Cortex of kidney (tissue), 1 donor: ENCODE measurements at places on chromosomes 3 and 15.

GRCh38 chr3:23086331-23086730 is 116.8 kb upstream of the UBE2E2 start:
- no peak for DNase-seq

DNA sequence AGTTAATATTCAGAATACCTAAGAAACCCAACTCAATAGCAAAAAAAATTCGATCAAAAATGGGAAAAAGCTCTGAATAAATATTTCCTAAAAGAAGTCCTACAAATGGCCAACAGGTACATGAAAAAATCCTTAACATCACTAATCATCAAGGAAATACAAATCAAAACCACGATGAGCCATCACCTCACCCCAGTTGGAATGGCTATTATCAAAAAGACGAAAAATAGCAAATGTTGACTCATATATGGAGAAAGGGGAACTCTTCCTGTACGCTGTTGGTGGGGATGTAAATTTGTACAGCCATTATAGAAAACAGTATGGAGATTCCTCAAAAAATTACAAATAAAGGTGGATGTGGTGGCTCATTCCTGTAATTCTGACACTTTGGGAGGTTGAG is 29.6 kb upstream of the SGO1 start:
- DNase-seq: no peak

DNA sequence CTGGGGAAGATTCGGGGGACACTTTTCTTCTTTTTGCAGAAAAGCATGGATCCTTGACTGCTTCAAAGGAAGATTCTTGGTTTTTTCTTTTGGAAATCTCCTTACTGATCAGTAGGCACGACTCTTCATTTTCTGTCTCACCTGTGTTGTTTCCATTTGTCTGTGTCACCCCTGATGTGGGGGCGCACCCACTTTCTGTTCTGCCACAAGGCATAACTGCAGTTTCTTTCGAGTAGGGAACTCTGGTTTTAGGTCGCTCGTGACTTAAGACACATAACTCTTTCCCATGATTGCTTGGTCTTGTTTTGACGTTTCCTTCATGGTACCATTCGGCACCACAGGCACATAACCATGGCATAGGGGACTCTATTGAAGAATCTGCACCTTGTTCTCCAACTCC is 31.3 kb downstream of the RNF168 start:
- DNase-seq: no peak

DNA sequence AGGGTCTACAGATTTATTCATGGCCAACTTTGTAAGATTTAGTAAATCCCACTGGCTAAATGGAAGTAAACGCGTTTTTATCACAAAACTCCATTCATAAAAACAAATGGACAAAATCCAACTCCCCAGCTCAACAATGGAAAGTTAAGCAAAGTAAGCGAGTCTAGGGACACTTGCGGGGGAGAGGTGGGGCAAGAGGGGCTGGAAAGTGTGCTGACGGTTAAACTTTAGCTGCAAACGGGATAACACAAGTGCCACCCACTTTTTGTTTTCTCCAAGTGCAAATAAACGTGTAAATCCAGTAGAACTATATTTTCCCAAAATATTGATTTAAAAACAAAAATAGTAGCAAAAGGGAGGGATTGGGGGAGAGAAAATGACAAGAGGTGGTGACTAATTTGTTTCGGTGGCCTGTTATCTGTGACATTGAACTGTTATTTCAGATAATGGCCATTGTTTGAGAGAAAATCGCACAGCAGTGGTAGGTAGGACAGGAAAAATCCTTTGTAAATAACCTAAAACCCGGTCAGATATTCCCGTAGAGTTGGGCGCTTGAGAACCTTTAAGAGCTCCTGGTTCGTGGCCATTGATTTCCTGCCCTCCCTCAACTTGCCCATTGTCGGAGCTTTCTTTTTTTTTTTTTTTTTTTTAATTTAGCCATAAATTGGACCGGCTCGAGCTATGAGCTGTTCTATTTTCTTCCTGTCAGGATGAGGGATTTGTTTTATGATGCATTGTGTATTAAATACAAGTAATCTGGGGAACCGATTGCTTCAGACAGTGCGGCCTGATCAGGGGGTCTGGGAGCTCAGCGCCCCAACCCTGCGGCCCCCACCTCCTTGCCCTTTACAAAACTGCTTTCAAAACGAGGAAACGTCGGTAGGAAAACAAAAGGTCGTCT is 514.8 kb downstream of the MECOM start:
- no peak for DNase-seq

GRCh38 chr3:11593318-11594034 is 50.2 kb downstream of the VGLL4 start:
- DNase-seq: no peak

- DNase-seq: no peak
Observed at GRCh38 chr3:123322866-123323265, 121.1 kb downstream of the SEC22A start.

GRCh38 chr3:195187609-195188425 is 83.1 kb downstream of the XXYLT1 start:
- DNase-seq: no peak

GRCh38 chr3:62445275-62445674 is 71.9 kb upstream of the FEZF2 start:
- DNase-seq: no peak

- DNase-seq: no peak
Observed at GRCh38 chr3:194339356-194339755, 11.8 kb downstream of the CPN2 start.

GRCh38 chr3:71972031-71972430 is 187.1 kb upstream of the PROK2 start:
- no peak for DNase-seq

DNA sequence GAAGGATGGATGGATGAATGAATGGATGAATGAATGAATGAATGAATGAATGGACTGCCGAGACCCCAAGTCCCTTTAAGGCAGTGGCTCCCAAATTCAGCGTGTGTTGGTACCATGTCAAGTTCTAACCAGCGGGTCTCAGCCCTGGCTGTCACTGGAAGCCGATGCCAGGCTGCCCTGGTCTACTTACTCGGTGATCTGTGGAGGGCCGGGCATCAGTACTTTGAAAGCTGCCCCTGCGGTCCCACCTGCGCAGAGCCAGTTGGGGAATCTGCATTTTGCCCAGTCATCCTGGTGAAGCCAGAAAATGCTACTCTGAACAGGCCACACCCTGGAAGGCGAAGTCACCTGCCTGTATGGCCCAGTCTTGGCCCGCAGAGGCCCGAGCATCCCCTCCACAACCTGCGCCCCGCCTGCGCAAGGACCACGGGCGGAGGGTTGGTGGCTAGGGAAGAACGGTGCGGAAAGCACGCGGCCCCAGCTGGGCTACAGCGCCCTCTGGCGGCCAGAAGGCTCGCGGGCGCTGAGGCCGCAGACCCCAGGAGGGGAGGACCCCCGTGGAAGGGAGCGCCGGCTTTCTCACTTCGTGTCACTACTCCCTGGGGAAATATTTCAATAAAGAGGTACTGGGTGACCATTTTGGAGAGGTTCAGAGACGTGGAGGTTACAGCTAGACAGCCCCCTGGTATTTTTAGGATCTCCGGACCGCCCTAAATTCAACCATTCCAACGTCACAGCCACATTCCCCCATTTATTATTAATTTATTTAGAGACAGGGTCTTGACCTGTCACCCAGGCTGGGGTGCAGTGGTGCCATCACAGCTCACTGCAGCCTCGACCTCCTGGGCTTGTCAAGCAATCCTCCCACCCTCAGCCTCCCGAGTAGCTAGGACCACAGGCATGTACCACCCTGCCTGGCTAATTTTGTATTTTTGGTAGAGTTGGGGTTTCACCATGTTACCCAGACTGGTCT is 34.9 kb downstream of the PRKCD start:
- no peak for DNase-seq

DNA sequence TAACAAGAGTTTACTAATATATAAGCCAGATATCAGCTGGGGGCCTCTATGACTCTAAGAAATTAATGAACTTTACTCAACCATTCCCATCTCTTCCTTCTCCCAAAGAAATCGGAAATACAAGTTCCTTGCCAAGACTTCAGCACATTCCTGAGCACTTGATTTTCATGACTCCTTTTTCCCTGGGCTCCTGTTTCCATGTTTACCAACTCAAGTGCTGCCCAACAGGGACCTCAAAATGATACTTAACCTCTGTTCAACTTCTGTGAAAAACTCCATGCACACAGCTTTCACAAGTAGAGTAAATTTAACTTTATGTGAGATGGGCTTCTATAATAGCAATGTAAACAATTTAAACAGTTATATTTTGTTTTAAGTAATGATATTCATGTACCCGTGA is 315.8 kb upstream of the CDIN1 start:
- no peak for DNase-seq

DNA sequence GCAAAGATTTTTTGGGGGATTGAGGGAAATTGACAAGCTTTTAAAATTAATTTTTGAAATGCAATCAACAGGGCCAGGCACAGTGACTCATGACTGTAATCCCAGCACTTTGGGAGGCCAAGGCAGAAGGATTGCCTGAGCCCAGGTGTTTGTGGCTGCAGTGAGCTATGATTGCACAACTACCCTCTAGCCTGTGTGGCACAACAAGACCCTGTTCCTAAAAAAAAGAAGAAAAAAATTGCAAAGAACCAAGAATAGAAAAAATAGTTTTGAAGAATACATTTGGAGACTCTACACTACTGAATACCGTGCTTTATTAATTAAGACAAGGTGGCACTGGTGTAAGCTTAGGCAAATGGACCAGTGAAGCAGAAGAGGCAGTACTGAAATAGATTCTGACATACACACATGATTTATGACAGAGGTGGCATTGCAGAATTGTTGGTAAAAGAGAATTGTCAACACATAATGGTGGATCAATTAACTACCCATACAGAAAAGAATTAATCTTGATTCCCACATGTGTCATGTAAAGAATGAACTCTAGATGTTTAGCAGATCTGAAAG is 443.3 kb upstream of the ATP11B start:
- DNase-seq: no peak

- DNase-seq: no peak
Observed at GRCh38 chr3:40242216-40242615, 67.3 kb upstream of the EIF1B start.

DNA sequence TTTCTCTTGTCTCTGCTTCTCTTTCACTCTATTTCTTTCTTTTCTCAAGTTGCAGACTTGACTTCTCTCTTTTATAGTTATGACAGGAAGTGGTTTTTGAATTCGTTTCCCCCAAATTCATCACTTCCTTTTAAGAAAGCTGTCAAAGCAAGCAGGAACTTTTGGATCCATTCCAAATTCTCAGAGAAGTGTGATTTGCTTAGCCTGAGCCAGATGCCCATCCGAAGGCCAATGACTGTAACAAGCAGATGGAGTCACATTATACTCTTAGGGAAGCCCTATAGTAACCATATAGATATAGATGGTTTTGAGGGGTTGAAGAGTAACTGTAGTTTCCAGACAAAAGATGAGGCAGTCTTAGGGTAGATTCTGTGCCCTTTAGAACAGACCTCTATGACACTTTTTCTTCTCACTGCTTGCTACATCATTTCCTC is 592.0 kb upstream of the KCNMB2 start:
- DNase-seq: no peak

DNA sequence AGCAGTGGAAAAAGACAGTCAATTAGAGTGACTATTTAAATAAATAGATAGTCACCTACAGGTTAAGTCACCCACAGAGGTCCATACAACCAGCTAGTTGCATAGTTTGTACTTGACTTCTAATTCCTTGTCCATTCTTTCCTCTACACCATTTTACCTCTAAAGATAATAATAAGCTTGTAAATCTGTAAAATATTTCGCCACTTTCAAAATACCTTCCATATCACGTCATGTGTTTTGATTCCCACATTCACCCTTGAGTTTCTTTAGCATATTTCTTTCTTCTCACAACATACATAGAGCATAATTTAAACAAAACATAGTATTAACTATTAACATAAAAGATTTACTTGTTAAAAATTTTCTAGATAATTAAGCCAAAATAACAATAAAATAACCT is 689.6 kb downstream of the MECOM start:
- no peak for DNase-seq

GRCh38 chr3:71300951-71301393 is 282.6 kb downstream of the FOXP1 start:
- DNase-seq: no peak

DNA sequence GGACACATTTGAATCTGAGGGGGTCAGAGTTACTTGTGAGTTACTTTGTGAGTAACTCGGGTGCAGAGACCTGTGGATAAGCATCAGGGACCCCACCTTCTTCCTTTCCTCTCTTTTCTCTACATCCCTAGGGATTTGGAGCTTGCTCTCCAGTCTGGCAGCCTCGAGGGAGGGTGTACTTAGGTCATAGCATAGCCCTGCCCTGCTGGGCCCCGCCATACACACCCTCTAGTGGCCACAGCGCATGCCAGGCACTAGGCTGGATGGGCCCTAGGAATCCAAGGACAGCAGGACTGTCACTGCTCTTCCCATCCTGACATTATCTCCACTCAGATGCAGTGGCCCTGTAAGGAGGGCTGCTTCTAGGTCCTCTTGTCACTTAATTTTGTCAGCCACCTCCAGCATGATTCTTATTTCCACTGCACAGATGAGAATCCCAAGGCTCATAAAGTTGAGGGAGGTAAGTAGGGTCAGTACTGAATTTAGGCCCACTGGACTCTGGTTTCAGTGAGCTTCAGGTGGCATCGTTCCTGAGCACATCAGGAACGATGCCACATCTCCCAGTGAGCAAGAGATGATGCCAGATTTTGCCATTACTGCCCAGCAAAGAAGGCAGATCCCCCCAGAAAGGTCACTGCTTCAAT is 3.6 kb upstream of the SMAD6 start:
- no peak for DNase-seq

GRCh38 chr3:167146911-167147310 is 233.2 kb downstream of the ZBBX start:
- DNase-seq: no peak

DNA sequence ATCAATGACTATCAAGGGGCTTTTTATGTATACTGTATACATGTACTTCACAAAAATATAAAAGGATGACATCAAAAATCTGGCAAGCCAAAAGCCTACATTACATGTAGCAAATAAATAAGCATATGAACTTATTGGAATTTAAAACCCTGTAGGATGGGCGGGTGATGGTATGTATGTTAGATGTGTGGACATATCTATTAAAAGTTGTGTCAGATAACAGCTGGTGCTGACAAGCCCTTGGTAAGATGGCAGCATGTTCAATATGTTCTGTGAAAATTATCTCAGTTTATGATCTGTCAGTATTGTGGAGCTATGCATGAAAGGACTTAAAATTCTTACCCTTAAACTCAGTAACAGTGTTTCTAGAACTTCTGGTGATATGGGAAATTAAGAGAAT is 20.1 kb downstream of the CTNNB1 start:
- DNase-seq: no peak

DNA sequence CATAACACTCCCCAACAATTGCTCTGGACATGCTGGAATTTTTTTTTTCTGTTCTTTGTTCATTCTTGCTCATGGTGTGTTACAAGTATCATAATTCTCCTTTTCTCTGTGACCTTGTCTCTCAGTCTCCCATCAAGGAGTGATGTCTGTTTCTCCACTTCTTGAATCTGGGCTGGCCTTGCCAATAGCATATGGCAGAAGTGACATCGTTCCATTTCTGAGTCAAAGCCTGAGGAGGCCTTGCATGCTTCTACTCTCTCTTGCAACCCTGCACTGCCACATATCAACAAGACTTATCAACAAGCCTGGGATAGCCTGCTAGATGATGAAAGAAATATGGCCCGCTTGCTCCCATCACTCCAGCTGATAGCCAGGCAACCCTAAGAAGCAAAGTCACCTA is 8.9 kb upstream of the ADPGK start:
- DNase-seq: no peak

- no peak for DNase-seq
Observed at GRCh38 chr3:76352051-76352450, 566.7 kb upstream of the ZNF717 start.
